ENCODE measurements at places on chromosomes 13 and 19.

GRCh38 chr19:3145909-3146676, 10.3 kb downstream of the GNA15 start:
- peak; percentile 28 for DNase-seq

- DNase-seq = peak; percentile 14
Measured at GRCh38 chr19:58492265-58492664, 16.1 kb downstream of the ZNF446 start.

GRCh38 chr13:19586904-19587634, 25.7 kb upstream of the TPTE2 start:
- no peak for DNase-seq

DNA sequence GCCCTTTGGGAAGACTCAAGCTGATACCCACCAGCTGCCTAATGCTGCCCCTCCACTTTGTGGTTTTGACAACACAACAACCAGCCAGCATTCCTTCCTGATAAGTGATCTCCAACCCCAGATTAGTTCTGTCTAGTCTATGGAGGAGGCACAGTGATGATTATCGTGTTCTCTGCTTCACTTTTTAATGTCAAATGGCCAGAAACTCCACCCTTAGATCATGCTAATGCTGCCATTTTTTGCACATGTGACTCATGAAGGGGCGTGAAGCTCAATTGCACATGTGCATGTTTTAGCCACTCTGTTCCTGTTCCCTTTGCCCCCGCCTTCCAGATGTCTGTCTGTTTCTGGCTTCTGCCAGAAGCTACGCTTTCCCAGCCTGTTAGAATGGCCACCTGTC, 199.8 kb downstream of the COG6 start:
- DNase-seq = no peak

DNA sequence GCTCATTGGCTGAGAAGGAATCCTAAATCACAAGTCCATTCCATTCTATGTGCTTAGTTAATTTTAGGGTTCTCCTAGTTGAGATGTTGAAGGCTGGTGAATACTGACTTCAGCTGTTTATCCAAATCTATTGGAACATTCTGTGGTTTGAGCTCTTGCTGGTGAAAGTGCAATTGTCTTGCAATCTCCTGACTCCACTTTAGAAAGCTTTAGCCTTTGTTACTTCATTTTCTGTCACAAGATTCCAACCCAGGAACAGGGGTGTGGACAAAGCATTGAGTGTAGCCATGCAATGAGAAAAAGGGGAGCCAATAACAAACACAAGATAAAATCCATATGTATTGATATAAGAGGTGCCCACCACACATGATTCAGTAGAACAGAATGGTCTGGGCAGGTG, 15.0 kb downstream of the CEACAM21 start:
- DNase-seq = no peak

- DNase-seq = no peak
Measured at GRCh38 chr13:109381546-109382180, 404.7 kb downstream of the IRS2 start.

DNA sequence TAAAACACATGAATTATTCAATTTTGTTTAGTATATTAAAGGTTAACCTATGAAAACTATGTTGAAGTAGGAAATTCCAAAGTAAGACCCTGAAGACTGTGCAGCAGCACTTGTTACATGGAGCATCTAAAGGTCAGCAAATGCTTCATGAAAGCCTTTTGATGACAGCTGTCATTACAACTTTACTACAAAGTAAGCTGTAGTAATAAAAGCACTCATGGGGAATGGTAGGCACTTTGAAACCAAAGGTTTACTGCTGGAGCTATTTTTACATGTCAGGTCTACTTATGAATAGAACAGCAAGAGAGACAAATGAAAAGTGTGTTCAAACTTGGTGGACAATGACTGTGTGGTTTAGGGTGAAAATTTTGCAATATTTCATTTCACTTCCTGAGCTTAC, 672.5 kb upstream of the PCDH20 start:
- no peak for DNase-seq

DNA sequence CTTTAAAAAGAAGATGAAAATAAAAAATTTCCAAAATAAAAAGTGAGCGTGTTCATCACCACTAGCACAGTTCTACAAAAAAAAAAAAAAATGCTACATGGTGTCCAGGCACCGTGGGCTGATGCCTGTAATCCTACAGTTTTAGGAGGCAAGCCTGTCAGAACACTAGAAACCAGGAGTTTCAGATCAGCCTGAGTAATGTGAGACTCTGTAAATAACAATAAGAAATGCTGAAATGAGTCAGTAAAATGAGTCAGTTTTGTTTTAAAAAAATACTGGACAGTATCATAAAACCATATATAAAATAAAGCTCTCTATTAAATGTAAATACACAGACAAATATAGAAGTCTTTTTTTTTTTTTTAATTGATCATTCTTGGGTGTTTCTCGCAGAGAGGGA, 30.0 kb downstream of the ZNF91 start:
- no peak for DNase-seq

DNA sequence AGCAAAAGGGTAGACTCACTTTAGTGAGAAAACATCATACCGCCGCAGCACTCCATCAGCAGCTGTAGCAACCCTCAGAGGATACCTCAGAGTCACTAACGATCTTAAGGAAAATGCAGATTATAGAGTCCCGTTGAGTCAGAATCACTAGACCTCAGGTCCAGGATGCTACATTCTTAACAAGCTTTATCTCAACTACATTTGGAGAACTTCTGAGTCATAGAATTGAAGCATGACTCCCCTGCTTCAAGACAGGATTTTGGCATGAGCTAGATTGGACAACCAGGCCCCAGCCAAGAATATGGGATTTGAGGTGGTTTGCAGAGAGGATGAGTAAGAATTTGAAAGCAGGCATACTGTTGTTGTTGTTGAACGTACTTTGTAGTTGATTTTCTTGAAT, 118.9 kb upstream of the UBL3 start:
- no peak for DNase-seq

- DNase-seq = no peak
Measured at GRCh38 chr19:47492571-47493377, 8.8 kb upstream of the KPTN start.

- DNase-seq = no peak
Measured at GRCh38 chr19:18869023-18869618, 26.8 kb downstream of the CERS1 start.

- DNase-seq = no peak
Measured at GRCh38 chr13:50831512-50831911, 12.0 kb downstream of the DLEU7 start.

DNA sequence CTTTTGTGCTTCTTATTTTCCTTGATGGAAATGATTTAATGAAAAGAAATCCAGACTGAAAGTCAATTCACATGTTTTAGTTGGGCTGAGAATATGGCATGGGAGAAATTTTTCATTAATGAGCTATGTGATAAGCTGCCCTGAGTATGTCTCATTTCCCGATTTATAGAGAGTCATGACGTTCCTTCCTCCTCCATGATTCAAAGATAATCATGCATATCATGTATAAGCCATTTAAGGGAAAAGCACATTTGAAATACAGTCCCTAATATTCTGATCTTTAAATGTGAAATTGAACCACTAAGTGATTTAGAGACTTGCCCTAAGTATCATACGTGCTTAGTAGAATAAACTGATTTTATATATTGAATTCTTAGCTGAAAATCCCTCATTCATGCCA, 840.9 kb downstream of the PCDH17 start:
- DNase-seq = no peak

DNA sequence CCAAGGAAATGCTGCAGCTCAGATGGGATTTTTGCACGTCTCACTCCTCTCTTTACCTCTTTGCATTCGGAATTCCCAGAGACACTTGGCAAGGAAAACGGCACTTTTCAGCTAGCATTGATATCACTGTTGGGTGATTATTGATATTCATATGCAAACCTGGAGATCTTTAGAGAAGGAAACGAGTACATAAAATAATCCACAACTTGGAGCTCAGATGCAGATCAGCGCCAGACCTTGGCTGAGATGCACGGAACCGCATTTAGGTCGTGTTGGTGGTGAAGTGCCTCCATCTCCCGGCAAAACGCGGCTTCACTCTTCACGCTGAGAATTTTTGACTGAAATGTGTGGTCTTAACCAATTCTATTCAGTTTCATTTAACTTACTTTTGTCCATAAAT, 77.2 kb upstream of the ARHGEF7 start:
- DNase-seq = no peak

- DNase-seq = peak; percentile 93
Measured at GRCh38 chr19:40806423-40807146, 7.6 kb downstream of the EGLN2 start.

GRCh38 chr13:113179374-113180230, 21.2 kb downstream of the PROZ start:
- DNase-seq = no peak

GRCh38 chr13:79742923-79743322, 262.0 kb downstream of the NDFIP2 start:
- DNase-seq = no peak

- peak; percentile 34 for DNase-seq
Measured at GRCh38 chr19:52343548-52343947, 7.5 kb downstream of the ZNF610 start.

DNA sequence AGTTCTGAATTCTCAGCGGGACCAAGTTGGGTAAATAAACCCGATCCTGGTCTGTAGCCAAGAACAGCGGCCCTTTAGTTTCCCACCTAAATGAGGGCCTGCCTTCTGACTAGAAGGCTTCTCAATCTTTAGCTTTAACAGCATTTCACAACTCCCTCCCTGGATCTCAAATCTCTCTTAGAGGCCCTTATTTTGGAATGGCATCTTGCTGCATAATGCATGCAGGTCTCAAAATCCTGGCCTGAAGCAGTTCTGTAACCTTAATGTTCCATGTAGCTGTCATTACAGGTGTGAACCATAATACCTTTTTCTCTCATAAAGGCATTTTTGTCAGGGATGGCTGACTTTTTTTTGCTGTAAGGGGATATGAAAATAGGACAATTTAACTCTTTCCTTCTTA, 29.5 kb downstream of the ZNF90 start:
- no peak for DNase-seq

- no peak for DNase-seq
Measured at GRCh38 chr19:29812080-29812880, 489 bp downstream of the CCNE1 start.

DNA sequence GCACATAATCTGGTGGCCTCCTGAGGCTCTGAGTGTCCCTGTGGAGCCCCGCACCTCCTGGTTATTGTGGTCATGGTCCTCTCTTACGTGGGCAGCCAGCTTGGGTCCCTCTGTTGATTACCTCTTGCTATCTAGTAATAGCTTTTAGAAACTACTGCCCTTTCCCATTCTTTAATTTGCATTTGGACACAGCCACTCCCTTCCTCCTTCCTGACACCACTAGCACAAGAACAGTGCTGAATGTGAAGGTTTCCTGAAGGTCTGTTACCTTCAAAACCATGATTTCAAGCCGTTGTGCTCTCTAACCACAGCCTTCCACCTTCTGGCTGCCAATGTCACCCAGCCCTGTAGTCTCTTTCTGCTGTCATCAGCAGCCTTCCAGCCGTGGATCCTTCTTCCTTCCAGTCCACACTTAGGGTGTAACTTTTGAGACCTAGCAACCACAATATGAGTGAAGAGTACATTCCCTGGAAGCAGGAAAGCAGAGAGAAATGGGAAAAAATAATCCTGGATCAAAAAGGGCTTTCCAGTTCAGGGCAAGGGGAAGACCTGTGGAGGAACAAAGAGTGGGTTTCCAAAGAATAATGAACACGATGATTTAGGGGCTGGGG, 130.9 kb downstream of the FRY start:
- DNase-seq = no peak

DNA sequence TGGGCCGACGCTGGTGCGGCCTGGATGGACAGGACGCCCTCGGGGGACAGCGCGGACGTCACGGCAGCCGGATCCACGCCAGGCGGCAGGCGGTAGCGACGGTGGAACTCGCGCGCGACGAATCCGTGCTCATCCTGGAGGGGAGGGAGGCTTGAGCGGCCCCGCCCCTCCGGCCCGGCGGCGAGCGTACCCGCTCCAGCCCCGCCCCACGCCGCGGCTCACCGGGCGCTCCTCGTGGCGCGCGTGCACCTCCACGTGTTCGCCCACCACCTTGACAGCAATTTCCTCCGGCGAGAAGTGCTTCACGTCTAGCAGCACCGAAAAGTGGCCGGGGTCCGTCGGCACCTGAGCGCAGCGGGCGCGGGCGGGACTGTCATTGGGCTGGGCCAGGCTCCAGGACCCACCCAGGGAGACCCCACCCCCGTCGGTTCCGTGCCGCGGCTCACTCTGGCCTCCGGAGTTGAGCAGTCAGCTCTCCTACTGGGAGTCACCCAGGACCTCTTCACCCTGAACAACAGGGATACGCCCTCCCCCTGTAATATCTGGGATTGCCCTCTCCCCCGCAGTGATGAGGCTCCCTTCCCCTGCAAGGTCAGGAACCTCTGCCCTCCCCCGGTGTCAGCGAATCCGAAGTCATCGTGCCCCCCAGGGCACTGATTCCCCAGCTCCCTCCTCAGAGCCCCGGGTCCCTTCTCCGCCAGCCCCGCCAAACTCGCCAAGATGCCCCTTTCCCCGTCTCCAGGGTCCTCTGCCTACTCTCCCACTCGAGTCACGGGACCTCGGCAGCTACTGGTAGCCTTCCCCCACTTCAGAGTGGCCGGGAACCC, 1.1 kb downstream of the HSPB6 start:
- no peak for DNase-seq

GRCh38 chr19:6616011-6616410, 25.1 kb upstream of the CD70 start:
- DNase-seq = no peak

Measured in midbrain (tissue), 1 donor.